AG08395 (cell line): ENCODE measurements at places on chromosomes 6 and 20.
A peak's percentile ranks its signal among the peaks of the same experiment; 100 is the strongest.

GRCh38 chr6:1310628-1311399, 1.1 kb upstream of the FOXQ1 start:
- no peak for DNase-seq

- peak; percentile 28 for DNase-seq
These were observed 112.1 kb downstream of the TOX2 start for GRCh38 chr20:44026647-44027342.

GRCh38 chr6:164427728-164428402, 881.5 kb downstream of the C6orf118 start:
- no peak for DNase-seq

DNA sequence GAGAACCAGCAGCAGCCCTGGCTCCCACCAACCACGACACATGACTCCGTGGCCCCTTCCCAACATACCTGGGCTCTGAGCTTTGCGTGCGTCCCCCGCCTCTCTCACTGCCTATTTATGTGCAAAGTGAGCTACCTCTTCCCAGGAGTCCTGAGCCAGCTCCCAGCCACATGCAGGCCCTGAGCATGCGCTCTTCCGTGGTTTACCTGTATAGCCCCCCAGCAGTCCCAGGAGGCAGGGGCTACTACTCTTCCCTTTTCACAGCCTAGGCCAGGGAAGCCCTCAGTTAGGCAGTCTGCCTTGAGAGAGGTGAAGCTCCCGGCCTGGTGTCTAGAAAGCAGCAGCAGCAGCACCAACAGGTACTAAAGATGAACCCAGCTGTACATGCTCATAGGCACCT, 114.8 kb upstream of the CDYL start:
- DNase-seq = no peak

GRCh38 chr20:62230696-62231095, 7.6 kb upstream of the OSBPL2 start:
- no peak for DNase-seq

DNA sequence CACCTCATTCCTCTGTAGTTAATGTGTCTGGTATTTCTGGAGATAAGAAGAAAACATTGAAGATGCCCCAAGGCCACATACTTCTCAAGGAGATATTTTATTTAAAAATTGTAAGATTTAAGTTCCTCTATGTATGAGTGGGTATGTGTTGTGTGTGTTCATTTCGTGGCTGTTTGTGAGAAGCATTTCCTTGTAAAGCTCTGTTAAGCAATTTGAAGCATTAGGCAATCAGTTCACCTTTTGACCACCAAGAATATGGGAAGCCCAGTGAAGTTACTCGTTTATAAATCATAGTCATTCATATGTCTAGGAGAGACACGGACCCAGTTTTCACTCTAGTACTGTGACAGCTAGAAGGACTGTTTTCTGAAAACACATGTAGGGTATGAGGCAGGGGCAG, 717.6 kb upstream of the MAP3K7 start:
- DNase-seq = no peak

GRCh38 chr6:89360415-89360999, 8.0 kb upstream of the UBE2J1 start:
- DNase-seq = peak; percentile 64

DNA sequence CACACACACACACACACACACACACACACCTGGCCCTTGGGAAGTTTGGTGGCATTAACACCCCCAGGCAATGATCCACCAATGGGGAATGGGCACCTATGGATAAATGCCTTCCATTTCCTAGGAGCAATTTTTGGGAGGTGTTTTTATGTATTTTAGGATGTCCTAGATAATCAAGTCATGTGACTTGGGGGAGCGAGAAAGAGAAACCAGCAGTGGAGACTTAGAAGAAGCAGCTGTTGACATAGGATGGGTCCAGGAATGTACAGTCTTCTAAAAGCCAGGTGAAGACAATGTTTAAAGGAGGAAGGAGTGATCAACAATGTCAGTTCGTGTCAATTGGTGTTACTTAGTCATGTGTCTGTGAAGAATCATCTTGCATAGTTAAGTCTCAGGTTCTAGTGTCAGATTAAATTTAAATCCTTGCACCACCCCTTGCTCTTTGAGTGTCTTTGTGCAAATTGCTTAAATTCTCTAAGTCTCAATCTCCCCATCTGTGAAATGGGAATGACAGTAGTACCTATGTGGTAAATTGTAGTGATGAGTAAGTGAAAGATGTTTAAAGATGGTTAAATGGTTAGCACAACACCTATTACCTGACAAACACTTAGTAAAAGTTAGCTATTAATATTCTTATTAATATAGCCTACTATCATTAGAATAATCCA, 4.4 kb upstream of the SLC35B3 start:
- DNase-seq = no peak

DNA sequence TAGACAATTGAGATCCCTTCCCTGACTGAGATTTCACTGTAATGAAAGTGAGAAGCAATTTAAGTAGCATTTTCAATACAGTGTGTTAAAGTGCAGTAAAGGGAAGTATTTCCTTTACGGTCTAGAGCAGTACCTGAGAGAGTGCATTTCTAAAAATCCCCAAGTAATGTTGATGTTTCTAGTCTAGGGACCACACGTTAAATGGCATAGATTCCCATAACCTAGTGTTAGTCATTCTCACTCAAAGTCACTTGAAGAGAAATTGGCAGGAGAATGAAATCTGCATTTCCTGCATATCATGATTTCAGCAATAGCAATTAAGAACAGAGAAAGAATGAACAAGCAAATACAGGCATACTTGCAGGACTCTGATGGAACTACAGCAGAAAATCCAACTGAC, 67.9 kb downstream of the CGA start:
- no peak for DNase-seq

GRCh38 chr20:38304845-38305447, 990 bp downstream of the BPI start:
- peak; percentile 53 for DNase-seq

- DNase-seq = no peak
These were observed 190.3 kb downstream of the UTRN start for GRCh38 chr6:144475411-144475810.

- DNase-seq = peak; percentile 90
These were observed 35.0 kb downstream of the FOXF2 start for GRCh38 chr6:1424306-1424927.

DNA sequence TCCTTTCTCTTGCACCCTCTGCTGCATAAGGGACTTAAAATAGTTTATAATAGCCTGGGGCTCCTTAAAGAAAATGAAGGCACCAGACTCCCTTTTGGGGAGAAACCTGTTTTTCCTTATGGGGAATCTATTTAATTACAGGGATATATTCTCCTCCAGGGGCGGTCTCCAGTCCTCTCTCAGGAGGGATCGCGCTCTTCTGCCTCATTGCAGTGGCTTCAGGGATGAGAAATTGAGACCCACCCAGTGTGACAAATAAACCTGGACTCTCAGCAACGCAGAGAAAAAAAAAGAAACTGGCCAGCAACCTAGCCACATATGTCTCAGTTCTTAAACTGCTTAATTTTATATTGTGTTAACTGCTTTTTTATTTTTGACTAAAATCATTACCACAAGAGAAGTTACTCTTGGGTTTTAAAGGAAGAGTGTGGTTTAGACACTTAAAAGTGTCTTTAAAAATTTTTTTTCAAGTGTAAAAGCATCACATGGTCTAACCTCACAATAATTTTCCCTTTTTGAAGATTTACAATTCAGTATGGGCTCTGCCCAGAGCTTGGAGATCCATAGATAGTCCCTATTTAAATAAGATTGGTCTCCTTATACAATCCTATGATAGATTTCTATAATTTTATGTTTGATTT, 11.7 kb upstream of the GOPC start:
- peak; percentile 10 for DNase-seq

DNA sequence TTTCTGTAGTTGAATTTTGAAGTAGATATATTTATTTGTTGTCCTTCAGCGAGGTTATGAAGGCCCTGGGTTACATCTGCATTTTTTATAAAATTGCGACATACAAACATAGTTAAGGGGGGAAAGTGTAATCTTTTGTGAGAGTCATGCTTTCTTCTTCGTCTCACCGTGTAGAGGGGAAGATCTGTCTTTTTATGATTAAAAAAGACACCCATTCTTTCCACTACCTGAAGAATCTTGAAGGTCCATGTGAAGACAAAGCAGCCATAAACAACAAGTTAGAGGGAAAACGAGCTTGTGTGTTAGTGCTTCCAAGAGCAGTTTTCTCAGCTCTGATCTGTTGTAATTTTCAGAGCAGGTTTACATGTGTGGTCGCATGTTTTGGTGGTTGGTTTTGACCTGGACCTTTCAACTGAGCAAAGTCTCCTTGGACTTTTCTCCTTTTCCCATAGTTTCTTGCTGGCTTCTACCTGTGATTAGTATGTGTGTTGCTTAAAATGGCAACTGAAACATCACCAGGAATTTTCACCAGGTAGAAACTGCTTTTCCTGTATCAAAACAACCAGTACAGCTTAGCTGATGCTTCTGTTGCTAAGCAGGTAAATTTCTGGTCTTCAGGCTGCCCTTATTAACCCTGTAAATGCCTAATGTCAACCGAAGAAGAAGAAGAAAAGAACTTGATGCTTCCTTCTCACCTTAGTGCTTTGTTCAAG, 37.3 kb downstream of the RREB1 start:
- DNase-seq = no peak

GRCh38 chr20:62370115-62370806, 3.1 kb upstream of the LAMA5 start:
- DNase-seq = peak; percentile 87

DNA sequence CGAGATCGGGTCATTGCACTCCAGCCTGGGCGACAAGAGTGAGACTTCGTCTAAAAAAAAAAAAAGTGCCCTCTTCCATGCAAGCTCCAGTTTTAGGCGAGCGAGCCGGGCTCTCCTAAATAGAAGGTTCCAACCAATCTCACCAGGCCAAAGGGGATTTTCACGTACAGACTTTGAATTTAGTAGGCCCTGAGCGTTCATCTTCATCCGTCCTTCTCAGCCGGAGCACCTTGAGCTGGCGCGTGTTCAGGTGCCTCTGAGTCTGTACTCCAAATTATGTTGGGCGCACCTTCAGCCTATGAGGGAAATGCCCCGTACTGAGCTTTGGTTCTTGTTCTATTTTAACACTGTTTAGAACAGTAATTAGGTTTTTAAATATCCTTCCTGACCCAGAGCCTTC, 817 bp upstream of the TAP2 start:
- DNase-seq = no peak

- no peak for DNase-seq
These were observed 8.8 kb downstream of the CDKAL1 start for GRCh38 chr6:20542927-20543602.

DNA sequence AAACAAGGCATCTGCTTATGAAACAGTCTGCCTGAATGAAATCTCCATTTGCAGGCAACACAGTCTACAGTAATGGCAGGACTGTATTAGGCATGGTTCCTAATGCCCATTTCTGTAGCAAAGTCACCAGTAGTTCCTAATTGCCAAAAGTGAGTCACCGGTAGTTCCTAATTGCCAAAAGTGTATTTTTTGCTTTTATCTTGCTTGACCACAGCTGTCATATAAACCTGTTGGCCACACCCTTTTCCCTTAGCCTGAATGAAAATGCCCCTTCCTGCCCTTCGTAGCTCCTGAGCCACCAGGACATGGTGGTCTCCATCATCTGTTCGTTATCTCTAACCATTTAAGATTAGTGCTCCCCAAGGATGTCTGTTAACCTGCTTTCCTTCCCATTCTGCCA, 34.5 kb downstream of the MTHFD1L start:
- no peak for DNase-seq

DNA sequence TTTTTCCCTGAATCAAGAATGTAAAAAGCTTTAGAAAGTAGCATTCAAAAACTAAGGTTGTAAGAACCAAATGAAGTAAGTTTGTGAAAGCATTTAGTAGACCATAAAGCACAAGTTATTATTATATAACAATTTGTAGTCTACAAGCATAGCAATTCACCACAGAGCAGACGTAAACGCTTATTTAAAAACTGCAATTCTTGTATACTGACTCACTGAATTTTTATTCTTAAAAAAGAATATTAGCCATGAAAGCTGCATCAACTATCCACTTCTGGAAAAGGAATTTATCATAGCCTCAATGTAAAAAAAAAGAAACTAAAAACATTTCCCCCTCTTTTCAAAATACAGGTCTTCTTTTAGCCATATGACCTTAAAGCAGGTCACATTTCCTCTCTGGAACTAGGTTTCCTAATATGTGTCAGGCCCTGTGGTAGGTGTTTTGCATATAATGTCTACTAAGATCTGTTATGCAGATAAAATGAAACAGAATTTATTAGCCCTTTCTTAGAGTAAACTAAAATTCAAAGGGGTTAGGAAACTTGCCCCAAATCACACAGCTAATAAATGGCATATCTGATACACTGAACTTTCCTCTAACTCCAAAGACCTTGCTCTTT, 2.1 kb downstream of the MAP3K7 start:
- DNase-seq = no peak

- DNase-seq = no peak
These were observed 7.7 kb upstream of the C20orf203 start for GRCh38 chr20:32681175-32682084.

DNA sequence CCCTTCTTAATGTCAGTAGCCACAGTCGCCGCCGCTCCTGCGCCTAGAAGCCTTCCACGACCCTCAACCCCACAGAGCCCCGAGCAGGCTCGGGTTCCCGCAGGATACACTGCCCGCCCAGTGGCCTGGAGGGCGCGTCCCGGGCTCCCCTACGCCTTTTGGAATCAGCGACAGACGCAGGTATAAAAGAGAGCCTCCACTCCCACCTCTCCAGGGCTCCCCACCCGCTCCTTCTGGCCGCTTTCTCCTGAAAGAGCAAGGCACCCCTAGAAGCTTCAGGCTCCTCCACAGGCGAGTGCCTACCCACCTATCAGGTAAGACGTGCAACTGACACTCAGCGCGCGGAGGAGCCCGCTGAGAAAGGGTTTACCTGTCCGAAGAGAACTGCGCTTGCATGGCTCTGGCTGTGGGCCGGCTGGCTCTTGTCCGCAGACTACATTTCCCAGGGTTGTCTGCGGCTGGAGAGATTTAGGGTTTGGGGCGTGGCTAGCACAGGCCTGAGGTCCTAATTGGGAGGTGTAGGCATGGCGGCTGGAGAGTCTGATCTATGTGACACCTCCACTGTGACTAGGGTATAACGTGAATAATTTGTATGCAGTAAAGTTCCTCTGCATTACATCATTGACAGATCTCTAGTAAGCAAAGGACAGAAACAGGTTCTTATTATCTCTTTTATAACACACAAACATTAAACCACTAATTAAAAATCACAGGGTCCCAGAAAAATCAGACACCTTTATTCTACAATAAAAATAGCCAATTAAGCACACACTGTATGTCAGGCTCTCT, 13.5 kb upstream of the ZNF391 start:
- peak; percentile 50 for DNase-seq

GRCh38 chr6:22807261-22807660, 237.9 kb downstream of the HDGFL1 start:
- DNase-seq = no peak

GRCh38 chr6:37459981-37460800, 27.2 kb downstream of the CMTR1 start:
- no peak for DNase-seq

DNA sequence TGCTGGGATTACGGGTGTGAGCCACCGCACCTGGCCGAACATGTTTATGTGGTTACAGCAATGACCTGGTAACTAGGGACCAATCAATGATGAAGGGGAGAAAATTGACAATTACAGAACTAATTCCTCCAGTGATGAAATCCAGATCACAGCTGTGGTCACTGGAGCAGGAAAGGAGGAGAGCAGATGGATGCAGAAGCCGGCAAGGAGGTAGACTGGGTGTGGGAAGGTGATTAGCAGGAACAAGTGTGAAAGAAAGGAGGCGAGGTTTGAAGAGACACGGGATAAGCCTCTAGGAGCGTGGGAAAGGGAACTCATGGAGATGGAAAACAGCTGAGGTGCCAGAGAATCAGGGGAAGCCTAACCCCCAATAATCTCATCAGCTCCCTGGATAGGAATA, 17.2 kb upstream of the SPAG4 start:
- DNase-seq = no peak

GRCh38 chr20:21190869-21191268, 65.0 kb downstream of the KIZ start:
- no peak for DNase-seq

- no peak for DNase-seq
These were observed at the start of gene SLC35F1 for GRCh38 chr6:117906958-117907600. TSS of gene SLC35F1 (plus strand) at chr6:117907264.
